ENCODE measurements at places on chromosomes 6 and 20.

DNA sequence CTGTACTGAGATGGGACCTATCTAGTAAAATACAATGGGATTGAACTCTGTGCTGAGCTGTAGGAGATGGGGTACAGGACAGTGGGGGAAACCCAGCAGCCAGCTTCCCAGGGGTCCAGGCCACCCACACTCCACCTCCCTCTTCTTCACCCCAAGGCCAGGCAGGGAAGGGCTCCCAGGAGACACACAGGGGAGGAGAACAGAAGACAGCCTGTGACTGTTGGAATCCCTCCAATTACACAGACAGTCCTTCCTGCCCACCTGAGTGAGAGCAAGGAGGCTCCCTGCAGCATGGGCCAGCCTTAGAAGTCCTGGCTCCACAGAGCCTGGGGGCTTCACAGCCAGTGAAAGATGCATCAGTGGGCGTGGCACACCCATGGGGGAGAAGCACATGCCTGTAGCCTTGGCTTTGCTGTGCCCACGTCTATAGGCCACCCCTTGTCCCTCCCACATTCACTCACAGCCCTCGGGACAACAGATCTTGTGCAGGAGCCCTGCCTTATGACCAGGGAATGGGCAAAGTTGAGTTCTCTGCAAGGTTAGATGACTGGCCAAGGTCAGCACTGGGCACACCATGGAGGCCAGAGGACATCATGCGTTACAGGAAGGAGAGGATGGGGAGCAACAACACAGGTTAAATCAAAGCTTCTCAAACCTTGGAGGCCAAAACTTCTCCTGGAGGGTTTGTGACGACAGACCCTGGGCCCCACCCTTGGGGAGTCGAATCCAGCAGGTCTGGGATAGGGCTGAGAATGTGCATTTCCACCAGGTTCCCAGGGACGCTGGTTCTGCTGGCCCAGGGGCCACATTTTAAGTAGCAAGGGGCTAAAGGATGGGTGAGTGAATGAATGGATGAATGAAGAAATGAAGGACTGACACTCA lies 12.3 kb upstream of the CST7 start:
- DNase-seq: no peak

DNA sequence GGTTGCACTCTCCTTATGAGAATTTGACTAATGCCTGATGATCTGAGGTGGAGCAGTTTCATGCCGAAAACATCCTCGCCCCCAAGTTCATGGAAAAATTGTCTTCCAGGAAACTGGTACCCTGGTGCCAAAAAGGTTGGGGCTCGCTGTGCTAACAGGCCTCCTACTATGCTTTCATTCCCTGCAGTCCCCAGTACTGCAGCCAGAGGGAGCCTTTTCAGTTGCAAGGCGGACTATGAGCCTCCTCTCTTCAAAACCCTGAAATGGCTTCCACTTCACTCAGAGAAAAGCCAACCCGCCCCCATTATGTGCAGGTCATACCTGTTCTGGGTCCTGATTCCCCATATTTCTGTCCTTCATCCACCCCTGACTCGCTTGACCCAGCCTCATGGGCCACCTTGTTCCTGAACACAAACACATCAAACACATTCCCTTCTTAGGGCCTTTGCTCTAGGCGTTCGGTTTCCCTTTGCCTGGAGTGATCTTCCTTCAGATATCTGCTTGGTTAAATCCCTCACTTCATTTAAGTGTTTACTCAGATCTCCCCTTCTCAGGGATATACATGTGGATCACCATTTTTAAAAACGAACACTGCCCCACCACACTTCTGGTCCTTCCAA lies 173.7 kb downstream of the PHACTR1 start:
- no peak for DNase-seq

DNA sequence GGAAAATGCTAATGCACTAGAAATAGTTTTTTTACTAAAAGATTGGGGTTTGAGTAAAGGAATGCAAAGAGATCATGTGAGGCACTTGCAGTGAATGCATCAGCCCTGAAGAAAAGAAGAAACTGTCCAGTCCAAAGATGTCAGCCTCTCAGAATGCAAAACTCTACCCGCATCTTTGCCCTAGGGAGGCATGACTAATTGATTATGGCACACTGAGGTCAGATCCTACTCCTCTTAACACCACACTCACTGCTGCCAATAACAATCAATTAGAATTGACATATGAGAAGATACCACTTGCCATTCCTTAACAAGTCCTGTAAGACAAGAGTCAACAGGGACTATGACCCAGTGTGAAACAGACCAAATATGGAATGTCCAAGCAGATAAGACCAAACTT lies 262.3 kb upstream of the PLN start:
- no peak for DNase-seq

DNA sequence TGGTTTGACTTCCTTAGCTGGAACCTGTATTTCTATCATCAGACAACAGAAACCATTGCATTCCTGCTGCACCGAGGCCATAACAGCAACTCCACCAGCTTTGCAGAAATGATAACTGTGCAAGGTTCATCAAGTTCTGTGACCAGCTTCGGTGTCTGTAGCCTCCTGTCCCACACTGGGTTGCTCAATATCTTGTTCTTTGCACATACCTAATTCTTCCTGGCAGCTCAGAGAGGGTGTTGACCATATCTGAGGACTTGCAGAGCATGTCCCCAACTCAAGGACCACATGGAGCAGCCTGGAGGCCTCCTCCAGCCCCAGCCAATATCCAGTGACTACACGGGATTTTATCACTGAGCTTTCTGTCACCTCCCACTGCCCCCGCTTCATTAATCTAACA lies 59.3 kb upstream of the SCAF8 start:
- no peak for DNase-seq

- no peak for DNase-seq
Observed at GRCh38 chr6:69883551-69883950, 17.2 kb downstream of the COL19A1 start.

GRCh38 chr20:10584371-10584770 lies 89.4 kb downstream of the JAG1 start:
- no peak for DNase-seq

GRCh38 chr6:139373928-139374356 lies 506 bp downstream of the CITED2 start:
- DNase-seq: no peak

GRCh38 chr6:56922645-56923044 lies 32.3 kb upstream of the BEND6 start:
- DNase-seq: no peak

GRCh38 chr6:36487698-36488097 lies 44.9 kb downstream of the KCTD20 start:
- no peak for DNase-seq

DNA sequence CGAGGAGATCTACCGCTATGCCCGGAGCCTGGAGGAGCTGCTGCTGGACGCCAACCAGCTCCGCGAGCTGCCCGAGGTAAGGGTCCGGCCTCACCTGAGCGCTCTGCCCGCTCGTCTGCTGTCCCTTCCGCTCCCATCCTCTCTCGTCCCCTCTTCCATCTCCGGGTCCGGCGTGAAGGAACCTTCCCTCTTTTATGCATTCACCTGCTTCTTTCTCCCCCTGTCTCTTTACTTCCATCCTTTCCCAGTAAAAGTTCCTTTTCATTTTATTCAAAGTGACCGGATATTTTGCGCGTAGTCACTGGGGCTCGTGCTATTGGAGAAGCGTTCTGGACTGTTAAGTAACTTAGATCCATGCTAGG lies 516 bp downstream of the LRRC1 start:
- DNase-seq: no peak

- DNase-seq: no peak
Observed at GRCh38 chr6:132465530-132466485, 47.1 kb downstream of the STX7 start.

DNA sequence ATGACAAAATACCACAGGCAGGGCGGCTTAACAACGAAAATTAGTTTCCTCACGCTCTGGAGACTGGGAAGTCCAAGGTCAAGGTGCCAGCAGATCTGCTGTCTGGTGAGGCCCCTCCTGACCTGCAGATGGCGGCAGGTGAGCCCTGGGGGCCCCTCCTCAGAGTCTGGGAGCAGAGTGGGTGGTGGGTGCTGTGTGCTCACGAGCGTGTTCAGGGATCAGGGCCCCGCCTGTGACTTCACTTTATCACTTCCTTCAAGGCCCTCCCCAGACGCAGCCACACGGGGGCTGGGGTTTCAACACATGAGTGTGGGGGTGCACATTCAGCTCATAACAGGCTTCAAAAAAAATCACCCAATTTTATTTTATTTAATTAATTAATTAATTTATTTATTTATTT lies 39.3 kb downstream of the SLC2A4RG start:
- no peak for DNase-seq

- DNase-seq: no peak
Observed at GRCh38 chr20:63490416-63490815, 8.5 kb downstream of the EEF1A2 start.

- no peak for DNase-seq
Observed at GRCh38 chr6:25239498-25239897, 39.7 kb upstream of the CARMIL1 start.

- DNase-seq: no peak
Observed at GRCh38 chr6:35392111-35392702, 49.8 kb downstream of the PPARD start.

DNA sequence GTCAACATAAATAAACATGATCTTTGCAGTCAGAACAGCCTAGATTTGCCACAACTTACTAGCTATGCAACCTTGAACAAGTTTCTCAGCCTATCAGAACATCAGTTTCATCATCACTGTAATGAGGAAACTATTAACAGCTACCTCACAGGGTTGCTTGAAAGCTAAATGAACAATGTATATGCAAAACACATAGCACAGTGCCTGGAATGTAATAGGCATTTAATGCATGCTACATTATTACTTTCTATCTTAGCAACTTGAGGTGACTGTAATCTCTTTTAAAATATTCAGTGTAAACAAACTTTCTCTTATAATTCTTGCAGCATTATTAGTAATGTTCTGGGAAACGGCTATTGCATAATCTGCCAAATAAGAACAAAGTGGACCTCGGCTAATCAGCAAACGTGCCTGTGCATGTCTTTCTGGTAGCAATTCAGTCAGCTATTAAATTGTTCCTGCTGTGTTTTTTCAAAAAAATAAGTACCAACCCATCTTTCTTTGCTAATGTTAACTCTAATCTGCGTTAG lies 61.5 kb downstream of the SYNE1 start:
- no peak for DNase-seq

GRCh38 chr20:24027229-24027628 lies 38.6 kb upstream of the GGTLC1 start:
- DNase-seq: peak; percentile 41

- DNase-seq: peak; percentile 39
Observed at GRCh38 chr6:116371120-116371917, 572 bp downstream of the DSE start.

- no peak for DNase-seq
Observed at GRCh38 chr6:128580224-128581110, 60.1 kb upstream of the PTPRK start.

DNA sequence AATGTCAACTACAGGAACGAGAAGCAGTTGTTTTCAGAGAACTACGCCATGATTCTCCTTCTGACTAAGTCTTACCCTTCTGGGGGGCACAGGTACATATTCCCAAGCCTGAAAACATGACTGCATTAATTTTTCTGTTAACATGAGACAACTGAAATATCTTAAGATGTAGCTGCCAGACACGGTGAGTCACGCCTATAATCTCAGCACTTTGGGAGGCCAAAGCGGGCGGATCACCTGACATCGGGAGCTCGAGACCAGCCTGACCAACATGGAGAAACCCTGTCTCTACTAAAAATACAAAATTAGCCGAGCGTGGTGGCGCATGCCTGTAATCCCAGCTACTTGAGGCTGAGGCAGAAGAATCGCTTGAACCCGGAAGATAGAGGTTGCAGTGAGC lies 21.7 kb downstream of the TBC1D20 start:
- no peak for DNase-seq

DNA sequence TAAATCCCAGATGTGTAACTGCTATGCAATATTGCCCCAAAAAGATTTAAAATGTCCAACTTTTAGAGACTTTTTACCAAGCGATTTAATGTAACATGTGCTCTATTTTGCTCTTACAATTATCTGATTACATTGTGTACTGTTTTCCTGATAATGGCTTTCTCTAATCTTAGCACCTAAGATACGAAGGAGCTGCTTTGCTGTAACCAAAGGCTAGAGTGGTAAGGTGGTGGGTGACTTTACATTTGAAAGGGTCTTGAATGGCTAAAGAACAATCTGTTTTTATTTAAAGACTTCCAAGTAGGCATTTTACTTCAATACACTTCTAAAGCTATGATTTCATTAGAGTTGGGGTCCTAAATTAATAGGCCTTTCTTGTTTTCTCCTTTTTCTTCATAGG lies 1201.6 kb upstream of the MAP3K7 start:
- DNase-seq: no peak

DNA sequence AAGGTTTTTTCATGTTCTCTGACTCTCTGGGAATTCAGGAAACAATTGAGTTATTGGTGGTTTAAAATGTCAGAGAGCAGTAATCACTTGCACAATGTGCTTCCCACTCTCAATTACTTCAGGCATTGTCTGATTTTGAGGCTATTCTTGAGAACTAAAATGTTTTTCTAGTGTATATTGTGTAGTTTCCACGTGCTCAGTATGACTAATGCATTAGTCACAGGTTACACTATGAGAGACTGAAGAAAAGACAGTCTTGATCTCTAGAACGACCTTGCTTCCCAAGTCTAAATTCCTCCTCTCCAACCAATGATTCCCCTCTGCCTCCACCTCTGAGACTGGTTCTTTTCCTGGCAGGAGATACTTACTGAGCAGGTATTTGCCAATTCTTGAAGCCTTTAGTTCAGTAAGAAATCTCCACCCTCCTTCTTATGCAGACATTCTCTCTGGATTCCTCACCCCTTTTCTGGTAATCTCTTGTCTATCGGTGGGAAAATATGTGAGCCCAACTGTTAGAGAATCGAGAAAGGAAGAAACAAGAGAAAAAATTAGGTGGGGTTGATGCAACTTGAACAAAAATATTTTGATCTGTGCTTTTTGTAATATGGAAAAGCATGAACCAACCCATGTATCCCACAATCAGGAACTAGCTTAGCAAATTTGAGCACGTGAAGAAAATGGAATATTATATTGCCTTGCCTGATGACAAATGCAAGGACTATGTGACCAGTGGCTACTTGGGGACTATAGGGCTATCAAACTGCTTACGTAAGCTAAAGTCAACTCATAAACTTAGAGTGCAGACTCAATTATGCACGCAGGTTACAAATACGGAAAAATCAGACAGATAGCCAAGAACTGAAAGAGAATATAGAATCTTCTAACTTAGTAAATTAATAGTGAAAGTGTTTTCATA lies 61.1 kb upstream of the SLC22A16 start:
- DNase-seq: no peak

- DNase-seq: no peak
Observed at GRCh38 chr6:15366003-15366535, 120.2 kb downstream of the JARID2 start.

GRCh38 chr6:25401711-25402110 lies 122.5 kb downstream of the CARMIL1 start:
- DNase-seq: no peak

- no peak for DNase-seq
Observed at GRCh38 chr6:153591159-153591558, 447.9 kb upstream of the OPRM1 start.

- no peak for DNase-seq
Observed at GRCh38 chr6:133460101-133460500, 218.9 kb downstream of the EYA4 start.

GRCh38 chr6:134908906-134909516 lies 40.9 kb downstream of the ALDH8A1 start:
- no peak for DNase-seq
